ENCODE measurements at places on chromosomes 13 and 19. TPM values are rescaled to one million over a fixed set of nuclear protein-coding genes. Genes with fewer than 3 reads are reported as not detected.

Gene LRRC63
- total RNA-seq = 0.69 TPM

Gene MEDAG
- total RNA-seq = not detected

Gene ADGRE3
- 16.3 TPM for total RNA-seq

Gene IGFL2
- not detected for total RNA-seq

Gene PRTN3
- total RNA-seq = 28.6 TPM

Gene CNN1
- 1.5 TPM for total RNA-seq

Gene RASAL3
- 65.1 TPM for total RNA-seq

- H3K4me1 ChIP-seq = no peaks in the 10 kb centered on the region
- no peak overlapping the region for H3K4me3 ChIP-seq
- no peaks in the 10 kb centered on the region for H3K36me3 ChIP-seq
- H3K27ac ChIP-seq = no peak overlapping the region
Measured at GRCh38 chr19:15866636-15867035, 31.2 kb downstream of the CYP4F2 start.

GRCh38 chr13:30314562-30314961, 7.2 kb upstream of the KATNAL1 start:
- H3K4me3 ChIP-seq = no peak overlapping the region
- no peak for DNase-seq
- peaks cover 41% of the 10 kb centered on the region for H3K4me1 ChIP-seq

- H3K27ac ChIP-seq = peak overlapping the region; percentile 62
- DNase-seq = peak; percentile 85
- H3K4me1 ChIP-seq = peaks cover 9% of the 10 kb centered on the region
- H3K27me3 ChIP-seq = no peaks in the 10 kb centered on the region
Measured at GRCh38 chr19:54387991-54388801, 23.5 kb upstream of the LAIR1 start.

- no peak overlapping the region for H3K4me3 ChIP-seq
- H3K27me3 ChIP-seq = no peaks in the 10 kb centered on the region
- no peaks in the 10 kb centered on the region for H3K4me1 ChIP-seq
- H3K36me3 ChIP-seq = no peaks in the 10 kb centered on the region
Measured at GRCh38 chr13:102273111-102273510, 128.7 kb downstream of the FGF14 start.

DNA sequence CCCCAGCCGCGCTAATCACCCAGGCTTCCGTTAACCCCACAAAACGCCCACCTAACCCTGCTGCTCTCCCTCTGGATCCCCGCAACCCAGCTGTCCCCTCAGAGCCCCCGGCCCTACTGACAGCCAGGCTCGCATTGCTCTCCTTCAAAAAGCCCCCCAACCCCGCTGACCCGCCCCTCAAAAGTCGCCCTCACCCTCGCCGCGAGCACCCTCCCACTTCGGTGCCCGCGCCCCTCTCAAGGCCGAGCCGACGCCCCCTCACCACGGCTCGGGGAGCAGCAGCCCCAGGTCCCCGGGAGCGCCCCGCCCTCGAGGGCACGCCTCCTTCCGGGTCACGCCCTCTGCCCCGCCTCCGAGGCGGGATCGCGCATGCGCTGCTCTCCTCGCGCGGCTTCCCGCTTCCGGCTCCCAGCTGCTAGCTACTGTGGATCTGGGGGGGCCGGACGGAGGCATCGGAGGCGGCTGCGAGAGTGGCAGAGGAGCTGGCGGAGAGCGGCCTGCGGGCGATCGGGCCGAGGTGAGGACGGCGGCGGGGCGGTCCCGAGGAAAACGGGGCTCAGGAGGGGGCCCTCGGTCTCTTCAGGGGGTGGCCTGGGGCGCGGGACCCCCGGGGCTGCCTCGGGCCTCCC, 46.1 kb downstream of the ARHGEF18 start:
- H3K36me3 ChIP-seq = peaks cover 43% of the 10 kb centered on the region
- peak overlapping the region; percentile 91 for H3K4me3 ChIP-seq
- H3K27ac ChIP-seq = peak overlapping the region; percentile 88
- peak; percentile 96 for DNase-seq

DNA sequence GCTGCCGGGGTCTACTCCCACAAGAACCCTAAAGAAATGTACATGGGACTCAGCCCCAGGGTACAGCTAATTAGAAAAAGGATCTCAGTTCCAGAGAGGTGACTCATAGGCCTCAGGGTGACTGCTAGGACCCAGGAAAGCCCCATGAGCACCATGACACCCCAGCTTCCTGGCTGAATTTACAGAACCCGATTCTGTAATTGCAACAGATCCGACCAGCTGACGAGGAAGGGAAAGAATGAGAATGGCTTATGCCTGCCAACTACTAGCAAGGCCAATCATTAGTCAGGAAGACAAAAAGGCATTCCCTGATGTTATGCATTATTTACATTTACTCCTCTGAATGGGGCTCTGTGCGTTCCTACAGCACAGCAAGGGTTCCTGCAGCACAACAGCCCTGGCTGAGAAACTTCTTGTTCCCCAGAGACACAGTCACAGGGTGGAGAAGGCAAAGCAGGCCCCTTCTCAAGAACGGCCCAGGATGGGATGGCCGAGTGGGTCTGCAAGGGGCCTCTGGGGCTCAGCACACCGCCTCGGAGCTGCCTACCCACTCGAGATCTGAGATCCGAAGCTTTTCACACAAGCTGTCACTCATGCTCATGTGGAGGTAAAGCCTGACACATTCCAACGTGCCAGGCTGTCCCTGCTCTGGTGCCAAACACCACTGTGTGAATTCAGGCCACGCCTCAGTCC, 27.2 kb downstream of the PBX4 start:
- H3K27me3 ChIP-seq = no peaks in the 10 kb centered on the region
- no peaks in the 10 kb centered on the region for H3K36me3 ChIP-seq
- H3K27ac ChIP-seq = peak overlapping the region; percentile 17
- no peak for DNase-seq

DNA sequence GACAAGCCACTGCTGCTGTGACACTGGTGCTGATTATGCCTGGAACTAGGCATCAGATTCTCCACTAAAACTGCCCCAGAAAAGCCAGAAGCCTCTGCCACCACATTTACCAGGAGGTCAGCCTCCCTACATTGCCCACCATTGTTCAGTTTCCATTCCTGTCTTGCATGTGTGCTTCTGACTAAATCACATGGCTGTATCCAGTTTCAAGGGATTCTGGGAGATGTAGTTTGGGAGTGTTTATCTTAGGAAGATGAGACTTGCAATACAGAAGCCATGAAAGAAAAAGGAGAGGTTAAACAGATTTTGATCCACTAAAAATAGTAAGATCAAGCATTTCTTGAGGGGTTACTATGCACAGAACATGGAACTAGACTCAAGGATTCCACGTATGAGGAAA, 40.7 kb upstream of the SERPINE3 start:
- H3K36me3 ChIP-seq = no peaks in the 10 kb centered on the region
- no peak overlapping the region for H3K4me3 ChIP-seq
- H3K27ac ChIP-seq = no peak overlapping the region
- no peaks in the 10 kb centered on the region for H3K27me3 ChIP-seq
- no peak for DNase-seq
- H3K4me1 ChIP-seq = no peaks in the 10 kb centered on the region

DNA sequence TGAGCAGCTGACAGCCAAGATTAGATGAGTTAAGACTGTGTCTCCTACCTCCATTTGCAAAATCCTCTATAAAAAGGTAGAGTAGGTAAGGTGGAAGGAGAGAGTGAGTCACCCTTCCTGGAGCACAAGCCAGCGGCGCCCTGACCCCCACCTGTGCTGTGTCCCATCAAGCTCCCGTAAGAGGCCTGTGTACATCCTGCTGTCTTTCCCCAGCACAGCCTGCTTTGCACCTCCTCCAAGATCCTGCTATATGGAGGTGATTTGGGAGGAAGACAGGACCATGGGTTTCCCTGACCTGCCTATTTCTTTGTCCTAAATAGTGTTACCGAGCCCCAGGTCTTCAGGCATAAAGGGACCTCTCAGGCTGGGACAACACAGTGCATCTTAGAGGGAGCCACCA, 62.3 kb upstream of the UQCRFS1 start:
- no peak overlapping the region for H3K27ac ChIP-seq
- H3K4me3 ChIP-seq = no peak overlapping the region
- DNase-seq = no peak
- no peaks in the 10 kb centered on the region for H3K27me3 ChIP-seq

DNA sequence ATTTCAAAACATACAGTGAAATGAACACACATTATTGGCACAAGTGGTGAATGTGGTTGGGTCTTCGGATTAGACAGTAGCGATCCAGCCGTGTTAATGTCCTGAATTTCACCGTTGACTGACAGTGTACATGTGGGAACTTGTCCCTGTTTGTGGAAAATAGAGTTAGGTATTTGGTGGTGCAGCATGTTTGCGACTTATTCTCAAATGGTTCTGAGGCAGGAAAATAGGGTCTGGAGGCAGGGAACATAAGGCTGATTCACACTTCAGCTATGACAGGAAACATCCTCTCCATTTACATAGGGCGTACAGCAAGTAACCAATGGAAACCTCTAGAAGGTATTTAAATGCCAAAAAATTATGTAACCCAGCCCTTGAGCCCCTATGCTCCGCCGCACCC, 4.2 kb downstream of the LGALS7B start:
- no peaks in the 10 kb centered on the region for H3K4me1 ChIP-seq
- H3K27me3 ChIP-seq = no peaks in the 10 kb centered on the region
- peak overlapping the region; percentile 83 for H3K27ac ChIP-seq
- no peaks in the 10 kb centered on the region for H3K36me3 ChIP-seq
- DNase-seq = no peak

DNA sequence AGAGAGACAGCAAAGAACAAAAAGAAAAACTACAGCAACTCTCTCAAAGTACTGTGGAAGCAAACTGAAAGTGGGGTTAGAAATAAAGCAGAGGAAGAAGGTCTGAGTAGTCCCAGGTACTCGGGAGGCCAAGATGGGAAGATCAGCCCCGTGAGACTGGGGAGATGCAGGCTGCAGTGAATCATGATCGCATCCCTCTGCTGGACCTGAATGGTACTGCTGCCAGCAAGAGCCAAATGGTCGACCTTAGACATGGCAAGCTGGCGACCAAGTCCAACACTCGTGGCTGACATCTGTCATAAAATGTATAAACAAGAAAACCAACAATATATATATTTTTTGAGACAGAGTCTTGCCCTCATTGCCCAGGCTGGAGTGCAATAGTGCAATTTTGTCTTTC, 33.7 kb upstream of the ZNF724 start:
- no peaks in the 10 kb centered on the region for H3K36me3 ChIP-seq
- H3K27ac ChIP-seq = no peak overlapping the region
- H3K4me1 ChIP-seq = no peaks in the 10 kb centered on the region
- no peak for DNase-seq
- no peak overlapping the region for H3K4me3 ChIP-seq

GRCh38 chr19:1938071-1938470, 2.9 kb upstream of the CSNK1G2 start:
- peak overlapping the region; percentile 85 for H3K27ac ChIP-seq
- H3K36me3 ChIP-seq = no peaks in the 10 kb centered on the region
- H3K27me3 ChIP-seq = no peaks in the 10 kb centered on the region
- no peak for DNase-seq
- peaks cover 82% of the 10 kb centered on the region for H3K4me1 ChIP-seq
- H3K4me3 ChIP-seq = no peak overlapping the region

GRCh38 chr19:53246498-53246897, 8.2 kb downstream of the ZNF677 start:
- DNase-seq = no peak
- no peak overlapping the region for H3K27ac ChIP-seq
- no peaks in the 10 kb centered on the region for H3K27me3 ChIP-seq
- no peak overlapping the region for H3K4me3 ChIP-seq
- H3K4me1 ChIP-seq = no peaks in the 10 kb centered on the region

- DNase-seq = peak; percentile 75
- peaks cover 30% of the 10 kb centered on the region for H3K4me1 ChIP-seq
- peak overlapping the region; percentile 61 for H3K27ac ChIP-seq
- H3K4me3 ChIP-seq = peak overlapping the region; percentile 1
- no peaks in the 10 kb centered on the region for H3K27me3 ChIP-seq
Measured at GRCh38 chr13:66994097-66994496, 236.0 kb downstream of the PCDH9 start.

DNA sequence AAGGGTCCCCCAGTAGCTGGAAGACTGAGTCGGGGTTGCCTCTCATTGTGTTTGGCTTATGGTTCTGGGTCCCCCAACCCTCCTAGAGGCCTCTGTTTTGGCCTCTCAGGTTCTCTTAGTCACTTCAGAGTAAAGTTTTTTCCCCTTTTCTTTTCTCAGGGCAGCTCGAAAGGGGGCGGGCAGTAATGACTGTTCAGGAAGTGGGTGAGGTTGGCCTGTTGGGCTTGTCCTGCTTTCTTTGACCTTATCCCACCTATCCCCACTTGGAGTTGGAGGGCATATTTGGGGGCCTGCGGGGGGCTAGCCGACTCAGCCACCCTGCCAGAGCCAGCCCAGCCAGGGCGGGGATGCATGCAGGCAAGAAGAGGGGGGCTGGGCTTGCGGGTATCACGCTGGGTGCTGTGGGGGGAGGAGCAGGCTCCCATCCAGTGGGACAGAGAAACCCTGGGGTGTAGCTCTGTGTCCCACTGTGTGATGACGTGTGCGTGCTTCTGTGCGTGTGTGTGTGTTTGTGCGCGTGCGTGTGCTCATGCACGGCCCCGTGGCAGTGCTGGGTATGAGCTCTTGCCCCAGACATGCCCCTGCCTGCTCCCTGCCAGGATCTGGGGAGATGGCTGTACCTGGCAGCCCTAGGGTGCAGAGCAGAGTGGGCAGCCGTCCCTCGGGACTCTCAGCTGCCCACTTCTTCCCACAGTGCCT, 1.4 kb downstream of the CIC start:
- H3K27me3 ChIP-seq = no peaks in the 10 kb centered on the region
- H3K36me3 ChIP-seq = peaks cover 33% of the 10 kb centered on the region
- peak overlapping the region; percentile 95 for H3K27ac ChIP-seq
- peak; percentile 90 for DNase-seq
- peaks cover 69% of the 10 kb centered on the region for H3K4me1 ChIP-seq

GRCh38 chr13:59229401-59229800, 934.3 kb downstream of the DIAPH3 start:
- H3K36me3 ChIP-seq = no peaks in the 10 kb centered on the region
- no peaks in the 10 kb centered on the region for H3K4me1 ChIP-seq

DNA sequence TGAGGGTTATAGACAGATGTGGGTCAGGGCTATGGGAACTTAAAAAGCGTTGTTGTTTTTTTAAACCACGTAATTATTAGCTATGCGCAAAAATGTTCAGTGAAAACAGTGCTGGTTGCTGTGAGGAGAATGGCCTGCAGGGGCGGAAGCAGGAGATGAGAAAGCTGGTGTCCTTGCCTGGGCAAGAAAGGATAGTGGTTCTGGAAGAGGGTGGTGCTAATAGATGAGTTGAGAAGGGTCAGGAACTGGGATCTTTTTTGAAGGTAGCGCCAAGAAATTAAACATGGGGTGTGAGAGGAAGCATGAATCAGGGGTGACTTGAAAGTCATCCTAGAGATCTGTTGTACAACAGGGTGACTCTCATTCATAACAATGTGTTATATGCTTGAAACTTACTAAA, 4.8 kb upstream of the SMG9 start:
- H3K27ac ChIP-seq = no peak overlapping the region

- H3K27me3 ChIP-seq = no peaks in the 10 kb centered on the region
- H3K27ac ChIP-seq = no peak overlapping the region
- no peaks in the 10 kb centered on the region for H3K36me3 ChIP-seq
- no peak for DNase-seq
- peaks cover 6% of the 10 kb centered on the region for H3K4me1 ChIP-seq
Measured at GRCh38 chr13:38690231-38690630, 3.4 kb downstream of the FREM2 start.

GRCh38 chr13:106560821-106561220, 7.1 kb downstream of the ARGLU1 start:
- peaks cover 55% of the 10 kb centered on the region for H3K4me1 ChIP-seq
- no peaks in the 10 kb centered on the region for H3K27me3 ChIP-seq
- no peak overlapping the region for H3K4me3 ChIP-seq
- peaks cover 37% of the 10 kb centered on the region for H3K36me3 ChIP-seq

Measured in spleen (tissue), 13 donors.